ENCODE measurements at places on chromosomes 1 and 21. TPM values are rescaled to one million over a fixed set of nuclear protein-coding genes. Genes with fewer than 3 reads are reported as not detected.

TFF2 gene
- not detected for total RNA-seq

NOS1AP gene
- total RNA-seq = 0.16 TPM

CNTN2 gene
- total RNA-seq = not detected

EPHA10 gene
- under 0.01 TPM for total RNA-seq

KIAA1614 gene
- 3.8 TPM for total RNA-seq

L1TD1 gene
- total RNA-seq = not detected

KCNT2 gene
- 0.13 TPM for total RNA-seq

DMBX1 gene
- total RNA-seq = not detected

DLGAP3 gene
- total RNA-seq = under 0.01 TPM

KPRP gene
- total RNA-seq = not detected

PLEKHG5 gene
- total RNA-seq = 52.8 TPM

LHX4 gene
- total RNA-seq = not detected

PPFIA4 gene
- total RNA-seq = under 0.01 TPM

CD5L gene
- not detected for total RNA-seq

C1orf94 gene
- not detected for total RNA-seq

SH2D1B gene
- total RNA-seq = not detected

MPZ gene
- total RNA-seq = 0.81 TPM

RBM11 gene
- not detected for total RNA-seq

NR1I3 gene
- total RNA-seq = not detected

LRRC39 gene
- total RNA-seq = 0.16 TPM

ITLN2 gene
- not detected for total RNA-seq

CFH gene
- 12.6 TPM for total RNA-seq

PROX1 gene
- 0.49 TPM for total RNA-seq

CYP4B1 gene
- total RNA-seq = 0.32 TPM

IFI44L gene
- 5.7 TPM for total RNA-seq

PGLYRP4 gene
- not detected for total RNA-seq

TEX50 gene
- total RNA-seq = not detected

EFNA1 gene
- total RNA-seq = 99.7 TPM

DNM3 gene
- 3.1 TPM for total RNA-seq

PATJ gene
- total RNA-seq = 1.6 TPM

ST6GALNAC5 gene
- total RNA-seq = not detected

HSD11B1 gene
- not detected for total RNA-seq

COL24A1 gene
- total RNA-seq = not detected

VWA1 gene
- 34.7 TPM for total RNA-seq

CTXND2 gene
- total RNA-seq = not detected

DAB1 gene
- total RNA-seq = not detected

OR2L8 gene
- total RNA-seq = 0.31 TPM

All from bladder microvascular endothelial cell (primary cell).